Thymus (tissue), 14 donors: ENCODE measurements at places on chromosomes 3 and 15.

DNA sequence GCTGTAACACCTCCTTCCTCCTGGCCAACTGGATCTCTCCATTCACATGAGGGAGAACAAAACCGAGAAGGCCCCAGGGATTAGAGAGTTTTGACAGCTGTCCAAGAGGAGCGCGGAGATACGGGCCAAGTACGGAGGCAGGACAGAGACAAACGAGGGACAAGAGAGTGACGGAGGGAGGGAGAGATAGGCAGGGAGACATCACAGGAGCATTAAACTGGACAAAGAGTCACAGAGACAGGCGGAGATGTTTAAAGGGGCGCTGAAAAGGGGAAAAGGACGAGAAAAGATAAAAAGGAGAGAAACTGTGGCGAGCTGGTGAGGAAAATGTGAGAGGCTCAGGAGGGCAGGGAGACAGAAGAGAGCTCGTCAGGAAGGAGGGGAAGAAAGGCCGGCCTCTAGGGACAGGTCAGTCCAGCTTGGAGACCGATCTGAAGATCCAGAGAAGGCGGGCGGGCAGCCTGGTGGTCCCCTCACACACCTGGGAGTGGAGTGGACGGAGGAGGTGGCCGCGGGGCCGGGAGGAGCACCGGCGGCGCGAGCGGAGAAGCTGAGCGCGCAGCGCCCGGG lies 40.5 kb upstream of the ROPN1 start:
- no peak for DNase-seq

GRCh38 chr15:73333001-73333400 lies 35.8 kb downstream of the HCN4 start:
- DNase-seq = no peak

DNA sequence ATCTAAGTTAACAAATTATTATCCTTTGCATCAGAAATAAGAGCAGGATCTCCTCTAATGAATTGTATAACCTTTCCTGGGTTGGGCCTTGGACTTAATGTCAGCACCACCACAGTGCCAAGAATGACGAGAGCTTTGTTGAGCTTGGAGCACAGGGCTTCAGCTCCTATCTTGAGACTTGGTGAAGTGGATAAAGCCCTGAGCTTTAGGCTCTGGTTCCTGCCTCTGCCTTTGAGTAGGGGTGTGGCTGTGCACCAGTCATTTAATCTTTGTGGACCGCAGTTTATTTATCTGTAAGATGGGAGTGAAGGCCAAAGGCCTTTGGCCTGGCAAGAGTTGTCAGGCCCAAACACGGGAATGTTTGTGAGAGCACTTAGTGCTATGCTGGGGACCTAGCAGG lies 162.2 kb downstream of the VGLL4 start:
- DNase-seq = no peak

DNA sequence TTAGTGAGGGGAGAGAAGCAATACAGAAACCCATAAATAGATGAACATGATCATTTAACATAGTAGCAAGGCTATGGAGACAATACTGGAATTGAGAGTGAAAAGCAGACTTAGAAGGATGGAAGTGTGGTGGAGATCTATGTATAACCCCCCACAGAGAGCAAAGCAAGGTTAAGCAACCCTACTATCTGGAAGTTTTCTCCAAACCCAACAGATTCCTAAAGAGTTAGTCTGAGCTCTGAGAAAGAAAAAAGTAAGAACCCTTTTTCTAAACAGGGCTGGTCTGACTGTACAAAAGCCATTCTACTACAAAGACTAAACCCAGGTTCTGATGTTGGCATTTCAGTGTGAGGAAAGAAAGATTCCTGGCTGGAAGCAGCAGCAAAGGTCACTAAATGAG lies 153.2 kb downstream of the WNT5A start:
- DNase-seq = no peak

DNA sequence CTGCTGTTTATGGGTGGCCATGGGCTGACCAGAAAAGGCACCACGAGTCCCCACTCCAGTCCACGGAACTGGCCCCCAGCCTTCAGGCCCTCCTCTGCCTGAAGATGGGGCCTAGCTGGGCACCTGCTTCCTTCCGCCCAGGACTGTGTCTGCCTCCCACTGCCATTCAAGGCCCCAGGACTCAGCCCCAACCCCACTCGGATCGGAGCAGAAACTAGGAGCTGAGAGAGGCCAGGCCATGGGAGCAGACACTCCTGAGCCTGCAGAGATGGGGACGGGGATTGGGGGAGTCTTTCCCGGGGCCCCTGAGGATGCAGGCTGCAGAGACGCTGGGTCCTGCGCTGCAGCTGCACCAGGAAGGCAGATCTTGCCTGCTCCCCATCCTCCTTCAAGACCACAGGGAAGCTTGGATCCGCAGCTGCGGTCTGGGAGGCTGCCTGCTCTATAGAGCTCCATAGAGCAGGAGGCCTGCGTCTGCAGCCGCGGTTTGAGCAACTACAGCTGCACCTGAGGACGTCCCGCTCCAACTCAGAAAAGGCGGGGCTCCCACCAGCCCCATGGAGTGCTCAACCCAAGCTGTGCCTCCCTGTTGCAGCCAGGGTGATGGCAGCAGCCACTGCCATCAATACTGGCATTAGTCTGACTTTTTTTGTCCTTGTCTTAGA lies 383.9 kb upstream of the TMCO5A start:
- no peak for DNase-seq
